GM12892 (cell line): ENCODE measurements at places on chromosomes 13 and 19.

GRCh38 chr13:39385154-39385553 lies 217.8 kb downstream of the LHFPL6 start:
- DNase-seq = no peak

- no peak for DNase-seq
These were observed at the start of gene ACP7 for GRCh38 chr19:39083983-39084731. Gene ACP7, plus strand, starts transcription at chr19:39084368. Its CDS starts 902 bp downstream, at chr19:39085270.

GRCh38 chr13:75016225-75016624 lies 465.7 kb downstream of the TBC1D4 start:
- no peak for DNase-seq

DNA sequence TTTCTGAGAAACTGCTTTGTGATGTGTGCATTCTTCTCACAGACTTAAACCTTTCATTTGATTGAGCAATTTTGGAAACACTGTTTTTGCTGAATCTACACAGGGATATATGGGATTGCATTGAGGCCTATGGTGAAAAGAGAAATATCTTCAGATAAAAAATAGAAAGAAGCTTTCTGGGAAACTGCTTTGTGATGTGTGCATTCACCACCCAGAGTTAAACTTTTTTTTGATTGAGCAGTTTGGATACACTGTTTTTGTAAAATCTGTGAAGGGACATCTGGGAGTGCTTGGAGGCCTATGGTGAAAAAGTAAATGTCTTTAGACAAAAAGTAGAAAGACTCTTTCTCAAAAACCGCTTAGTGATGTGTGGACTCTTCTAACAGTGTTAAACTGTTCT lies 1683.8 kb downstream of the UQCRFS1 start:
- DNase-seq = no peak

GRCh38 chr19:14394167-14394566 lies 12.9 kb downstream of the ADGRE5 start:
- no peak for DNase-seq

GRCh38 chr19:7865262-7865911 lies 8.8 kb downstream of the PRR36 start:
- DNase-seq = peak; percentile 22

- DNase-seq = no peak
These were observed 361.5 kb downstream of the RFC3 start for GRCh38 chr13:34179481-34179880.

DNA sequence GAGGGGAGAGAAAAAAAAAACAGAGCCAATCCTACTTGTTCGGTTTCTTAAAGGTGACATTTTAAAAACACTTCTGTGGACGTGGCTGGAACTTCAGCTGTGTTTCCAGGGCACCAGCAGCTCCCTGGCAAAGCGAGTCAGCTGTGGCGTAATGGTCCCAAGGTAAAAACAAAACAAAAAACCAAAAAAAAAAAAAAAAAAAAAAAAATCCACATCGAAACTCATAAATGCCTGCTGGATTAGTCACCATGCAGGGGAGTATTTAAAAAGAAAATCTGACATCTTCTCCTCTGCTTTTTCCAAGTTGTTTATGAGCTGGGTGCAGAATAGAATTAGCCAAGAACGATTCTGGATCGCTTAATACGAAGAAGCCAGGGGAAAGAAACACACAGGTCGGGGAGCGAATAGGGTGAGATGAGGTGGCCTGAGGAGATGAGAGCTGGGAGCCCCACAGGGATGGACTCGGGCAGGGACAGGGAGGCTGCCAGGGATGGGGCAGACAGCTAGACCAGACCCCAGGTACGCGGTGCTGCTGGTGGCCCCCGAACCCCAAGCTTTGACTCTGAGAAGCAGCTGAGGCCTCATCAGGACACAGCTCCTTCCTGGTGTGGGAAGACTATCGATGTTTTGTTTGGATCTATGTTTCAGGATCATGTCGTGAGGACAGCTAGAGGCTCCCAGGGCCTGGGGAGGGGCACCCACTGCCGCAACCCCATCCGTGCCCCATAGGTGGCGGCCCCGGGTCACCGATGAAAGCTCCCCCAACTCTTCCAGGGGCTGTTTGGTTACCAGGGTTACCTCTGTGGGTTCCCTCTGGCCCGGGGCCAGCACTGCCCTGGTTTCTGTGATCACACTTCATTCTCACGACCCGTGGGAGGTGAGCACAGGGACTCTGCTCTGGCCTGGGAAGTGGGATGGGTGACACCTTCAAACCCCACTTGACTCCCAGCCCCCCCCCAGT lies 3.1 kb upstream of the CTXN1 start:
- no peak for DNase-seq
